ENCODE measurements at places on chromosomes 6 and 20.

DNA sequence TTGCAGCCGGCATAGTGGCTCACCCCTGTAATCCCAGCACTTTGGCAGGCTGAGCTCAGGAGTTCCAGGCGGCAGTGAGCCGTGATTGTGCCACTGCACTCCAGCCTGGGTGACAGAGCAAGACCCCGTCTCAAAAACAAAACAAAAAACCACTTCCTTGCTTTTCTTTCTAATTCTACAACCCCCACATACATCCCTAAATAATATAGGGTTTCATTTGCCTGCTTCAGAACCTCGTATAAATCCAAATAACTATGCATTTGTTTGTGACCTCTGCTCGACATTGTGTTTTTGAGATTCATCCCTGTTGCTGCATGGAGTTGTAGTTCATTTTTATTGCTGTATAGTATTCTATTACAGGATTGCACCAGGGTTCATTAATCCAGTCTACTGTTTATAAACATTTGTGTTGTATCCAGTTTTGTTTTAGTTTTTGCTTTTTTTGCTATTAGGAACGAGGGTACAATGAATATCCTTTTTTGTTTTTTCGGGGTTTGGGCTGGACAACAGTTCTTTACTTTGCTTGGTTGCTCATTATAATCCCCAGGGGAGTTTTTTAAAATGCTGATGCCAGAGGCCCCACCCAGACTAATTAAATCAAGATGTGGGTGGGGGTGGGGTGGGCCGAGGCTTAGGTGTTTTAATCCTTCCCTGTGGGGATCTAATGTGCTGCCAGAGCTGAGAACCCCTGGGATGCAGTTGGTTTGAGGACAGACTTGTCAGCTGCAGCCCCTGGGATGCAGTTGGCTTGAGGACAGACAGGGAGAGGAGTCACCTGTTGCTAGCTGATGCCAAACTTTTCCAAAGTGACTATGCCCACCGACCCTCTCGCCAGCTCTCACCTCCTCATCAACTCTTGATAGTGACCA is 2.4 kb upstream of the SNAI1 start:
- DNase-seq = no peak

DNA sequence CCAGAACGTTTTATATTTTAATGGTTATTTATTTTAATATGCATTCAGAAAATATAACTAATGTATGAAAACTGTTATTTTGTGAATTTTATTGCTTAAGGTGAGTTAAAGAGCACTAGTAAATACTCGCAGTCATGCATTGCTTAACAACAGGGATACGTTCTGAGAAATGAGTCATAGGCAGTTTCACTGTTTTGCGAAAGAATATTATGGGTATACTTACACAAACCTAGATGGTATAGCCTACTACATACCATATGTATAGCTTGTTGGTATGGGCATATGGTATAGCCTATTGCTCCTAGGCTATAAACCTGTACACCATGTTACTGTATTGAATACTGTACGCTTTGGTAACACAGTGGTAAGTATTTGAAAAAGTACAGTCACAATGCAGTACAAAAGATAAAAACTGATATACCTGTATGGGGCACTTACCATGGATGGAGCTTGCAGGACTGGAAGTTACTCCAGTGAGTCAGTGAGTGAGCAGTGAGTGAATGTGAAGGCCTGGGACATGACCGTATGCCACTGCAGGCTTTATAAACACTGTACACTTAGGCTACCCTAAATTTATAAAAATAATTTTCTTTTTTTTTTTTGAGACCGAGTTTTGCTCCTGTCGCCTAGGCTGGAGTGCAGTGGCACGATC is 38.5 kb downstream of the ARFGEF2 start:
- no peak for DNase-seq

DNA sequence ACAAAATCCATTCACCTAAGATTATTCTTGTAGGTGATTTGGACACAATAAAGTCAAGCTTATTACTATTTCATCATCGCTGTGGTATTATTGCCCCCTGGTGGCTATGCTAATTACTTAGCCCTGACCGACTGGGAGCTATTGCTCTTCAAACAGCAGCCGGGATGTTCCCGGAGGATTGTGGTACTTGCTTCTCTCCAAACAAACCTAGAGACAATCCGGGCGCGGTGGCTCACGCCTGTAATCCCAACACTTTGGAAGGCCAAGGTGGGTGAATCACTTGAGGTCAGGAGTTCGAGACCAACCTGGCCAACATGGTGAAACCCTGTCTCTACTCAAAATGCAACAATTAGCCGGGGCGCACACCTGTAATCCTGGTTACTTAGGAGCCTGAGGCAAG is 15.4 kb upstream of the STMND1 start:
- peak; percentile 43 for DNase-seq

GRCh38 chr6:128657181-128657580 is 136.8 kb upstream of the PTPRK start:
- no peak for DNase-seq

DNA sequence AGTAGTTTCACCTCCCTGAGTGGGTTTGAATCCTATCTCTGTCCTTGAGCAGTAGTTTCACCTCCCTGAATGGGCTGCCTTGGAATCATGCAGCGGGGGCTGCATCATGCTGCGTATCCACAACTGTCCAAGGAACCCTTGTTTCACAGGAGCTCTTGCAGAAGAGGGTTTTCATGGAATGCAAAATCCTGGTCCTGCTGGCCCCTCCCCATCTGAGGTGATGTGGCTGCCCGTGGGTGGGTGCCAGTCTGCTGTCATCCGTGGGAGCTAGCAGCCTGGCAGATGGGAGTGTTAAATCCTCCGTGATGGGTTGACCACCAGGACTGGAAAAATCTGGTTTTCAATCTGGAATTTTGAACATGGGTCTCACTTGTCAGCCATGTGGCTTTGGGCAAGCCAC is 21.7 kb downstream of the ZBP1 start:
- DNase-seq = no peak

- DNase-seq = peak; percentile 69
Observed at GRCh38 chr6:128519132-128519930, 1.1 kb downstream of the PTPRK start.

DNA sequence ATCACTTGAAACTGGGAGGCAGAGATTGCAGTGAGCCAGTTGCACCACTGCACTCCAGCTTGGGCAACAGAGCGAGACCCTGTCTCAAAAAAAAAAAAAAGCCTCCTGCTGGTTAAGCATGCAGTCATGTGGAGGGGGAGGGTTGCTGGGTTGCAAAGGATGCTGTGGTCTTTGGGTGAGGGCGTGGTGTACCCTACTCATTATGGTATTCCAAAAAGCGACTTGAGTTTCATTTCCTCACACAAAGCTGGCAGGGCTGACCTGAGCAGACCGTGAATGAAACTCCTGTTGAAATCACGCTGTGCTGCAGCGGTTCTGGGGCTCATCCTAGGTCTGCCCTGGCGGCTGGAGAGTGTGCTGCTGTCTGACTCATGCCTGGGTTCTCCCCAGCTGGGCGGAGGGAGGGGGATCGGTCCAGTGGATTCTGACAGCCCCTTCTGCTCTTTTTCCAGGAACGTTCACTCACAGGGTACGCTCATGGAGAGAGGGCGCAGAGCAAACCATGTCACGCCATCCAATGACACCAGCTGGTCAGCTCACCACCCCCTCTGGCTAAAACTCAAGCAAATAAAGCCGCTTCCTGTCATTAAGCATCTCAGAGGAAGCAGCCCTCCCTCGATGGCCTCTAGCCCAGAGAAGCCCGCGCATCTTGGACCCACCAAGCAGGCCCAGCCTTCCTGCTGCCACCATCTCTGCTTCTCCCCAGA is 166.2 kb downstream of the SCML4 start:
- no peak for DNase-seq

DNA sequence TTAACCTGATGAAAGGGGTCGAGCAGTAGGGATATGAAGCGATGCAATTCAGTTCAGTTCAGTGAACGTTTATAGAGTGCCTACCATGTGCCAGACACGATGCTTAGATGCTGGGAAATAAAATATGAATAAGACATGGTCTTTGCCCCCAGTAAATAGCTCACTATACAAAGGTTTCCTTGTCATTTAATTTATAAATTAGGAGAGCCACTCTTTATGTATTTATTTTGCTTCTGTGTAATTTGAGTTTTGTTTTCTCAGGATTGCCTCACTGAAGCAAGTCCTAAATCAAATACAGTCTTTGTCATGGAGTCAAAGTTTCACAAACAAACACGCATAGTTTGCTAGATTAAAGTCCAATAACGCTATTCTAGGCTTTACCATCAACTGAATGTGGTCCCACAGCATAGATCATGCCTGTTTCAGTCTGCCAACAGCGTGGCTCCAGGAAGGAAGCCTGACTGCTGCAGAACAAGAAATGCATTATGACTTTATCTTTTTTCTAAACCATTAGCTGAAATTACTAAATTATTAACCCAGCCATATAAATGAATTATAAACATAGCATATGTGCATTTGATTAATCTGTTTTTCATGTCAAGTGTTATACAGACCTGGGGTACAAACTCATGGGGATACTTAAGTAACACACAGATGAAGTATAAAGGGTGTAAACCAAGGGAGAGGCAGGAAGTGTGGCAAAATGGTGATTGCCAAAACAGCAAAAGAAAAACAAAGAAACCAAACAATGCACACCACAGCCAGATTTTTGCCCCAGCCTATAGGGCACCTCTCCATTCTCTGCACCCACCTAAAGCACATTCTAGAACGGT is 29.8 kb upstream of the CCN2 start:
- DNase-seq = no peak

- no peak for DNase-seq
Observed at GRCh38 chr6:72032086-72032485, 145.7 kb downstream of the RIMS1 start.

GRCh38 chr6:159261995-159262394 is 92.8 kb downstream of the FNDC1 start:
- no peak for DNase-seq

GRCh38 chr6:105484238-105485161 is 81.6 kb upstream of the PREP start:
- peak; percentile 38 for DNase-seq

DNA sequence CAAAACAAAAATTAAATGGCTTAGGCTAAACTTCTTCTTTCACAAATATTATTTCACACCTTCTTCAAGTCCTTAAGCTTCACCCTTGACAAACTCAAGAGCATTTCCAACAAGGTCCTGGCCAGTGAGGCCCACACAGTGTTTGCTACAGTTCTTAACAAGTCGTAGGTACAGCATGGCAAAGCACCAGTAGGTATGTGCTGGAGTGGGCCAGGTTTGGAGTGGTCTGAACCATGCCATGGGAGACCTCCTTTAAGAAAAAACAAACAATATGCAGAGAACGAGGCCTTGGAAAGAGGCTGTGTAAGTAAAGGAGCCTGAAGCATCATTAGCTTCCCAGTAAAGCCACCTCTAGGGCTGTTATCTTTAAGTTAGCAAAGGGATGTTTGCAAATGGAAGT is 154.3 kb upstream of the SNX9 start:
- DNase-seq = no peak

GRCh38 chr20:62134735-62135231 is 8.4 kb downstream of the PSMA7 start:
- DNase-seq = no peak

DNA sequence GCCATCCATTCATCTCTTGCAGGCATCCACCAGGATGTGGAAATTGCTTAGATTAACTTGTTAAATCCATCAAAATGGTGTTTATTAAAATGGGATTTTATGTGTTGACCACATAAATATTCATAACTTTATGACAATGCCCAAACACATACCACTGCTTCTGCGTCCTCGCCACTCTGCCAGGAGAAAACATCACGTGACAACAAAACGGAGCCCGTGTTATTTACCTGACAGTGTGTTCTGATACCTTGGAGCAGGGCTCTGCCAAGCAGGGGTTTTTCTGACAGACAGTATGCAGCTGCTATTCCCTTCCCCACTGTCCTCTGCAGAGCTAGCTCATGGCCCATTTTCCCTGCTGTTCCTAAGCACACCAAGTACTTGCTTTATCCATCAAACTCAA is 279.5 kb upstream of the CHD6 start:
- DNase-seq = no peak

GRCh38 chr6:166718516-166718915 is 91.5 kb upstream of the RPS6KA2 start:
- DNase-seq = no peak

DNA sequence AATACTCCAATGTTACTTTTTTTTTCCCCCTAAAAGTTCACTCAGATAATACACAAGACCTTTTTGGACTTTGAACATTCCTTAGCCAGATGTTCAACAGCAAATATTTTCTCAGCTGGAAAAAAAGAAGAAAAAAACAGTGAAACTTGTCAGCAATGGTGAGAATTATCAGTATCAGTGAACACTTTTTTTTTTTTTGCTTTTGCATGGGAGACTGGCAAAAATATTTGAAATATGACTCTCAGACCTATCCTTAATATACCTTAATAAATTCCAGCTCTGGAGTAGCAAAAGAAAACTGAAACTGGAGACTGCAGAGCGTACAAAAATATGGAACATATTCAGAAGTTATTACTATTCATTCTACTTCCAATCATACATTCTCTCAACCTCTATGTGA is 92.3 kb downstream of the RFPL4B start:
- no peak for DNase-seq

DNA sequence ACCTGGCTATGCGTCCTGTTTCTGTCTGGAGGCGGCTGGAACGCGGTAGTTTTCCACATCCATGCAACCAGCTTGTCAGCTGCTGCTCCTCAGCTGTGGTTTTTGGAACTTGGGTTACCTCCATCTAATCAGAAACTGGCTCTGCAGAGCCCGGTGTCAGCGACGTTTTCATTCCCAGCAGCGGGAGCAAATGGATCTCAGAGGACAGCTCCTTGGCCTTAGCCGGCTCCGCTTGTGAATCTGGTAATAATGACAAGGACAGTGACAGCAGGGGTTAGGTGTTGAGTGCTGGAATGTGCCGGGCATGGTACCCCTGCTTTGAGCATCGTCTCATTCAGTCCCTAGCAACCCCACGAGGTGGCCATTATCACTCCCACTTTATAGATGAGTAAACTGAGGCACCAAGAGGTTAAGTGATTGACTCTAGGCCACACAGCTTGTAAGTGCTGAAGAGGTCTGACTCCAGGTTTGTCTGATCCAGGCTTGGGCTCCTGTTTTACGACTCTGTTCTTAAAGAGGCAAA is 1.3 kb downstream of the SLCO4A1 start:
- DNase-seq = no peak

- DNase-seq = no peak
Observed at GRCh38 chr6:108497883-108498282, 62.8 kb upstream of the FOXO3 start.

DNA sequence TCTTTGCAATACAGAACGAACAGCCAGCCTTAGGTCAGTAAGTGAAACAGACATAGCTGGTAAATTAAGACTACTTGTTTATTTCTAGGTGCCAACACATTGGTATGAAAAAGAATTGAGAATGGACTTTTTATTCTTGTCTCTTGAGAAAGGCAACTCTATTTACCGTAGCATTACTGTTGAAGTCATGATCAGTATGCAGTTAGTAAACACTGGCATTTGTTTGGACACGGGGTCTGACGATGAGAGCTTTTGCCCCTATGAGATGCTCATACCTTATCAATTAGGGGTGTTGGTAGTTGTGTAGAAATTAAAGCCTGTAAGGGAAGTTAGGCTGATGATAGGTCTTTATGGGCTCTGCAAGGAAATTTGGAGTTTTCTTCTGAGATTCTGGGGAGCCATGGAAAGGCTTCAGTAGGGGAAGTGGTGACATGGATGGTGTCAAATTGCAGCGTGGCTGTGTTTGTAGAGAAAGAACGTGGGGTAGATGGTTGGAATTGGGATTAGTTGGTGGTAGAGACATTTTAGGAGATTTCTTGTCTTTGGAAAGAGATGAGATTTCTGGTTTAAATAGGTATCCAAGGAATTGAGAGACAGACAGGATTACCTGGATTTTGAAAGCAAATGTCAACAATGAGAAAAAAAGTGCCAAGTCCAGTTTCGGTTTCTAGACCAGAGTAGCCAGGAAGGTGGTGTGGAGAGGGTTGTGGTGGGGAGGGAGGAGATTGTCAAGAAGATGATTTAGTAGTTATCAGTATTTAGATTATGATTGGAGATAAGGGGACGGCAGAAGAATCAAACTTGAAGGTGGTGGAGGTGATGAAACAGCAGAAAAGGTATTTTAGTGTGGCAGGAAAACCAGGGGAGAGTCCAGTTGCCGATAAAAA is 116.6 kb downstream of the JARID2 start:
- DNase-seq = no peak
